ENCODE measurements at places on chromosomes 13 and 19.

GRCh38 chr13:99383946-99384345 is 76.7 kb upstream of the GPR183 start:
- no peak for DNase-seq

DNA sequence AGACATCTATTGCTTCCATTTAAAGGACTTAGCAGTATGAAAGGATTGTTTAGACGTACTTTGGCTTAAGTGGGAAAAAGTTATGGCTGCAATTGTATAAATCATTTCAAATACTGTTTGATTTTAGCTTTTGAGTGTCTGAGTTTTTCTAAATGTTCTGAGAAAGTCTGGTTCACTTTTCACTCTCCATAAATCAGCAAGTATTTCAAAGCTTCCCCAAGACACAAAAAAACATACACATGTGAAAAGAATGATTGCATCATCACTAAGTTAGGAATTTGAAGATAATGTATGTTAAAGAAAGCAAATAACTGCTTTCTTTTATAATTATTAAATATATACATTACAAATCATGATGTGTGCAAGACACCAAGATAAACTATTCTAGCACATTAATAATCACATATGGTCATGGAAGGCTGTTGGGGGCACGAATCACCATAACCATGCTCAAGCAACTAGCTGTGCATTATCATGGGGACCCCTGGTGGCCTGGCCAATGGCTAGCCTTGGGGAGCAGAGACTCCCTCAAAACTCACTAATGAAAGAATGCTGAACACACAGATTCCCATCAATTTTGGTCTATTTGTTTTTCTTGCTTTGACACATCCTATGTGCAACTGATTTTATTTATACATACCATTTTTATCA is 111.1 kb downstream of the MIPEP start:
- no peak for DNase-seq

GRCh38 chr13:32150239-32150638 is 118.7 kb downstream of the FRY start:
- no peak for DNase-seq

DNA sequence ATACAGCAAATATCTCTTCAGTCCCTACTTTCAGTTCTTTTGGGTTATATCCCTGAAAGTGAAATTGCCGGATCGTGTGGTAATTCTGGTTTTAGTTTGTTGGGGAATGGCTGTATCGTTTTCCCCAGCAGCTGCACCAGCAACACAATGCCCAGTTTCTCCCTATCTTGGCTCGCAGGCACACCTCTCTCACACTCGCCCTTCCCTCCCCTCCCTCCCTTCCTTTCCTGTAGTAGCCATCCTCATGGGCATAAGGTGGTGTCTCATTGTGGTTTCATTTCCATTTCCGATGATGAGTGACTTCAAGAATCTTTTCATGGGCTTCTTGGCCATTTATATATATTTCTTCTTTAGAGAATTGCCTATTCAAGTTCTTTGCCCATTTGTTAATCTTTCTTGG is 8.6 kb upstream of the GPR18 start:
- DNase-seq = no peak

DNA sequence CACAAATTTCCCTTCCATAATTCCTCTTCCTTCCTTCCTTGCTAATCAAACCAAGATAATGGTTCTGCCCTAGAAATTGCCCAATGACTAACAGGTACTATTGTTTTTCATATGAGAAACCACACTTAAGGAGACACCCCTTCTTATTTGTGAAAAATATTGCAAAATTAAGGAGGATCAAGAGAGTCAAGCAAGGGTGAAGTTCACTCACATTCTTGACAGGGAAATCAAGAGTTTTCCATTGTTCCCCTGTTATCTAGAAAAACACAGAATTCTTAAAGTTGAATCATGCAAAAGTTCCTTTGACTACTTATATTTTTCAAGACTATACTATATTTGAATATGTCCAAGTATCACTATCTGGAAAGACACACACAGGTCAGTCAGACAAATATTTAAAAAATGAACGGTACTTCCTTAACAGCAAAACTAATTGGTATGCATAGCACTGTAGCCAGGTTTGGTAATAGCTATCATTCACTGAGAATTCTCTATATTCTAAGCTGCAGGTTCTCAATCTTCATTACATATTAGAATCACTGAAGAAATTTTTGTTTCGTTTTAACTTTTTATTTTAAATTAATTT is 897.2 kb downstream of the DIAPH3 start:
- DNase-seq = no peak

- DNase-seq = no peak
Measured at GRCh38 chr13:106407338-106407737, 128.1 kb downstream of the EFNB2 start.
